Stimulated activated CD4-positive, alpha-beta T cell treated with anti-CD3 and anti-CD28 coated beads, Interleukin-4, amount 100 ng/mL, for 48 hours (primary cell): ENCODE measurements at places on chromosomes 1 and 21.

DNA sequence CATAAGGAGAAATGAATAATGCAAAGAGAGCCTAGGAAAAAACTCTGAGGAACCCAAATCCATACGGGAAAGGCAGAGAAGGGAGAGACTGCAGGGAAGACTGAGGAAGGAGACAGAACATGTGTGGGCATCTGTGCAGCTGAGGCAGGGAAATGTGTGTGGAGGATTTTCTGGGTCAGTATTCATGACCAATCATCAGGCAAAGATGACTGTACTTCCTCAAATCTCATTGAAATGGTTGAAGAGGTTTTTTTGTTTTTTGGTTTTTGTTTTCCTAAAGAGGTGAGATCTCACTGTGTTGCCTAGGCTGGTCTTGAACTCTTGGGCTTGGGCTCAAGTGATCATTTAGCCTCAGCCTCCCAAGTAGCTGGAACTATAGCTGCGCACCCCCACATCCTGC, 15.7 kb downstream of the DIP2A start:
- DNase-seq = no peak

DNA sequence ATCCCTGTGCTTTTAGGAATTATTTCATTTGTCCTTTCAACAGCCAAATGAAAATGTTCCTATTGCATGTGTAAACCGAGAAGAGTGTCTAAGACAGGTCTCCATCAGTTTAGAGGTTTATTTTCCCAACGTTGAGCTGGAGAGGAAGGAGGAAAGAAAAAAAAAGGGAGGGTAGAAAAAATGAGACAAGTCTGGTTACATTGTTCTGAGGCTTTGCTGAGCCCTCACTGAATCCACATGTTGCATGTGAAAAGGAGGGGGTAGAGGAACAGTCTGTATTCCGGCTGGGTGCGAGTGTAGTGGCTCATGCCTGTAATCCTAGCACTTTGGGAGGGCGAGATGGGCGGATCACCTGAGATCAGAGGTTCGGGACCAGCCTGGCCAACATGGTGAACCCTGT, 19.2 kb upstream of the PDIK1L start:
- DNase-seq = no peak

DNA sequence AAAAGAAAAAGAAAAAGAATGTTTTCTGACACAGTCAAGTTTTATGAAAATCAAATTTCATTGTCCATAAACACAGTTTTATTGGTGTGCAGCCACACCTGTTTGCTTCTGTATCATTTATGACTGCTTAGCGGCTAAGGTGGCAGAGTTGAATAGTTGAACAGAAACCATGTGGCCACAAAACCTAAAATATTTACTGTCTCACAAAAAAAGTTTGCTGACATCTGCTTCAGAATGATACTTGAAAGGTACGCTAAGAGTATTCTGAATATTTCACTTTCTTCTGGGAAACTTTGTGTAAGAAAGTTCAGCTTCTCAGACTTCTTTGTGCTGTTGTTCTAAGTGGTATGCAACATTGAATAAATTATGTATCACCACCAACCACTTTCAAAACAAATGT, 6.2 kb downstream of the KCNK1 start:
- no peak for DNase-seq

DNA sequence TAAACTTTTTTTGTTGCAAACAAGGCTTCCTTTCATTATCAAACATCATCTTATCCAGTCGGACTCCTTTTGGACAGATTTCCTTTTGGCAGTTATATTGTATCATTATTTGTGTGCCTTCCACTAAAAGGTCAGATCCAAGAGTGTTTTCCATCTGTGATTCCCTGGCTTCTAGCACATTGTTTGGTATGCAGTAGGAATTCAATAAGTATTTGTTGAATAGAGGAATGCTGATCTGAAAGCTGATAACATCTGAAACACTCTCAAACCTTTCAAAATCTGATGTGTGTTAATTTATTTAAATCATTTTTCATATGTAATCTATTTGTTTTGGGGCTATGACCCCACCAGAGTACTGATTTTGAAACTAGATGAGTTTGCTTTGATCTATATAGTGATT, 39.0 kb downstream of the NDC1 start:
- DNase-seq = no peak

DNA sequence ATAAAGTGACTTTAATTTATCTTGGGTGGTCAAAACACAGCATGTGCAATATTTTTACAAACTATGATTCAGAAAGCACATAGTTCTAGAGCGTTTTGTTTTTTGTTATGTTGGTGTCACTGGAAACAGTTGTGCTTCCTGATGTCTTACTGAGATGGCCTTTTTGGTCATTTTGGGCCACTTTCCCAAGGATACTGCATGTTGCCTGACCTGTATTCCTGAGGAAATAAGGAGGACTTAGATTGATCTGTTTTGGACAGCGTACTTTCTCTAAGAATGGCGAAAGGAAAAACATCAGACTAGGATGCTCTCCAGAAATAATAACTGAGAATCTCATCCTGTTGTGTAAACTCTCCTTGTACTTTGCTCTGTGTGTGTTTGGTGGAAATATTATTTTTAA, 451.2 kb downstream of the USP25 start:
- no peak for DNase-seq

DNA sequence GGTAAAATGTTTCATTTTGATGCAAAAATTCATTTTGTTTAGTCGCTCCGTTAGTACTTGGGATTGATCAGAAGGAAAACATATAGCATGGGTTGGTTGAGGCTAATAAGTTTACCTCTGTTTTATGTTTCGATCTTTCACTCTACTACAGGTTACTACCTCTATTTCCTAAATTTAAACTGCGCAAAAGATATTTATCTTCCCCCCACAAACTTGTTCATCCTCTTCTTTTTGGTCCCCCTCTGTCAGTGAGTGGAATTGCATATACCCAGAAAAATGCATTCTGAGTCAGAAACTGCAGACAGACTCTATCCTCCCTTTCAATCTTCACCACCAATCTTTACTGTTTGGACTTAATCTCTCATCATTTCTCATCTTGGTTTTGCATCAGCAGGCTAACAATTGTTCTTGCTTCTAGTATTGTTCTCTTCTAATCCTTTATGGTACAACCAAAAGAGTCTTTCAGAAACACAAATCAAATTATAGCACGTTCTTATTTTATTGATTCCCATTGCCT, 316.0 kb upstream of the ADGRL4 start:
- DNase-seq = no peak

GRCh38 chr1:22737374-22738068, 26.9 kb downstream of the EPHB2 start:
- DNase-seq = no peak

DNA sequence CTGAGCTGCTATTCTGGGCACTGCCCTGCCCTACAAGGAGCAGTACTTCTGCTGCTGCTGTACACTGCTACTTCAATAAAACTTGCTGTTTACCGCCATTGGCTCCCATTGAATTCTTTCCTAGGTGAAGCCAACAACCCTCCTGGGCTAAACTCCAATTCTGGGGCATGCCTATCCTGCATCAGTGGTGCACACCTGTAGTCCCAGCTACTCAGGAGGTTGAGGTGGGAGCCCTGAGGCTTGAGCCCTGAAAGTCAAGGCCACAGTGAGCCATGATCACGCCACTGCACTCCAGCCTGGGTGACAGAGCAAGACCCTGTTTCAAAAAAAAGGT, 21.2 kb downstream of the PDIK1L start:
- DNase-seq = no peak

- no peak for DNase-seq
These were observed 19.8 kb downstream of the CTNNBIP1 start for GRCh38 chr1:9890224-9890731.
